ENCODE measurements at places on chromosomes 5 and 9. TPM values are rescaled to one million over a fixed set of nuclear protein-coding genes. Genes with fewer than 3 reads are reported as not detected.
A peak's percentile ranks its signal among the peaks of the same experiment; 100 is the strongest.

BAAT gene
- 0.17 TPM for total RNA-seq

GRCh38 chr9:37710046-37710445, 43.6 kb upstream of the TRMT10B start:
- no peak for DNase-seq

- DNase-seq, result no peak
These were observed 307.0 kb downstream of the ARRDC3 start for GRCh38 chr5:91076138-91076537.

DNA sequence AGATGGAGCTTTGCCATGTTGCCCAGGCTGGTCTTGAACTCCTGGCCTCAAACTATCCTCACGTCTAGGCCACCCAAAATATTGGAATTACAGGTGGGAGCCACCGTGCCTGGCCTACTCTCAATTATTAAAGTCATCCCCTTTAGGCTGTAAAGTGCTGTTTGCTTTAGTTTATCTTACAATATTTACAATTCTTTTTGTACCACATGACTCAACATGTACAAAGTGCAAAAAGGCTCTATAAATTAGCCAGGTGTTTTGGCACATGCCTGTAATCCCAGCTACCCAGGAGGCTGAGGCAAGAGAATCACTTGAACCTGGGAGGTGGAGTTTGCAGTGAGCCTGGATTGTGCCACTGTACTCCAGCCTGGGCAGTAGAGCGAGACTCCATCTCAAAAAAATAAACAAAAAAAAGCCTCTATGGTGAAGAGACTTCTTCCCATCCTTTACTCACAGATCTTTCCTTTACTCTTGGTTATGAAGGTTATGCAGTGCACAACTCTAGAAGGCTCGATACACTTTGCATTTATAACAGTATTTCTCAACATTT, 28.5 kb upstream of the MLLT3 start:
- no peak for DNase-seq

DNA sequence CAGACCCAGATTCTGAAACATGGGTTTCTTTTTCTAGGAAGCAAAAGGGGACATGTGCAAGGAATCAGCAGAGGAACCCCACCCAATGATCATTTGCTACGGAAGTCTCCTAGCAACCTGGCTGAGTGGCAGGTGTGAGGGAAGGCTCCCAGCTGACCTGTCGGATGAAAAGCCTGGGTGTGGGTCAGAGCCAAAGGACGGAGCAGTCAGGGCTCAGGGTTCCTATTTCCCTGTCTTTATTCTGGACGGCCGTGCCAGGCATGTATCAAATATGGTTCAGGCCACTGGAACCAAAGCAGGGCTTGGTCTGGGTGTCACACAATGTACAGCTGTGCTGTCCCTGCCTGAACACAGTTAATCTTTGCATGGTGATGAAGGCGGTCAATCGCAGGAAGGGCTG, 20.1 kb downstream of the STK10 start:
- DNase-seq, result peak; percentile 66

PKD2L2 gene
- total RNA-seq, result not detected
